ENCODE measurements at places on chromosomes 1 and 21.

- no peak for DNase-seq
Measured at GRCh38 chr21:36005018-36005417, 55.3 kb downstream of the SETD4 start.

DNA sequence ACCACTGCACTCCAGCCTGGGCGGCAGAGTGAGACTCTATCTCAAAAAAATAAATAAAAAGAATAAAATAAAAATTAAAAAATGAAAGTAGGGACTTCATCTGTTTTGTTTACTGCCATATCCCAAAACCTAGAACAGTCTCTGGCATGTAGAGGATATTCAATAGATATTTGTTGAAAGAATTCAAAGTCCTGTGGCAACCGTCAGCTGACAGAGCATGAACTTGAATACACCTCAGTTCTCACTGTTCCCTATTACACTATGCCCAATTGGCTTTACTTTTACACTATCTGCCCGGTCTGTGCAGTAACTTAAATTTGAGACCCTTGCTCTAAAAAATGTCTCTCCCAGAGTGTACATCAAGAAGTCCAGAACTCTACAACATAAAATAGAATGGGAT is 46.2 kb downstream of the PRDX6 start:
- DNase-seq = no peak

DNA sequence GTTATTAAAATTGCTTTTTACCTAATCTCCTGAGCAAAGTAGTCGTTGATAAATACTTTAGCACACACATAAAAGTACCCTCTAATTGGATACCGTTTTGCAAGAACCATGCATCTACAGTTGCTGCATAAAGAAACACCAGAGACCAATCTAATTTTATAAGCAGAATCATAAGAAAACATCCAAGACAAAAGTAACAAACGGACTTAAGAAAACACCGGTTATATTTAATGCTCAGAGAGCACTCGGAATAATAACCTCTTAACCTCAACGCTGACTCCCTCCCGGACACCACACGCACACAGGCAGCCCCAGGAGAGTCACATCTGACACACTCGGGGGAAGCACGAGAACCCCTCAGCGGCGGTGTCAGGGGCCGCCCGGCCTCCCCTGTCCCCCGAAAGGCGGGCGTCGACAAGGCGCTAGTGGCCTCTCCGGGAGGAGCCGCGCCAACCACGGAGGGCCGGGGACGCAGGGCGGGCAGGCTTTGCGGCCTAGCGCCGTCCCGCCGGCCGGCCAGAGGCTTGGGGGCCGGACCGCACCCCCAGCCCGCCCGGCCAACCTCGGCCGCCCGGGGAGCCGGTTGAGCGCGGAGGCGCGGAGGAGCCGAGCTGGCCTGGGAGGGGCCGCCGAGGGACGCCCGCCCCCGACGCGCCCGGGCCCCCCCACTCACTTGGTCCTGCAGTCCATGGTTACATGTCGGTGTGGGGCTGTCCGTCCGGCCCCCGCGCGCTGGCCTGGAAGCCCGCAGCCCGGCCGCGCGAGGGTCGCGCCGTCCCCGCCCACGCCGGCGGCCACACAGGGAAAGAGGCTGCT is 606 bp downstream of the DENND1B start:
- peak; percentile 32 for DNase-seq

- no peak for DNase-seq
Measured at GRCh38 chr1:221336126-221336525, 405.8 kb downstream of the DUSP10 start.

GRCh38 chr1:18693256-18694098 is 62.8 kb downstream of the PAX7 start:
- peak; percentile 79 for DNase-seq

Measured in NCI-H524 (cell line).